ENCODE measurements at places on chromosomes 3 and 15.

DNA sequence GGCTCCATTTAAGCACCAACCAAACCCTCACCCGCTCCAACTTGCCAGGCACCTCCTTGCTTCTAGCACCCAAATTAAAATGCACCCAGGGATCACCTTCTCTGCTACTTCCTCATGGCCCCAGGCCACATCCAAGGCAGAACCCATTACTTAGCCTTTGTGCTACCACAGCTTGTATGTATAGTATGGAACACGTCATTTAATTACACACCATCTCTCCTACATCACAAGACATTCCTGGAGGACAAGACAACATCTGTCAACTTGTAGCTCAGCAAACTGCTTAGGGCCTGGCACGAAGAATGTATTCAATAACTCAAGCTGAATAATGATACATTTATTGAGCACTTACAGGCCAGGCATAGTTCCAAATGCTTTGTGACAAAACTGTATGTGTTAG, 23.3 kb downstream of the ZDHHC3 start:
- DNase-seq = no peak

GRCh38 chr3:119831941-119832371, 50.1 kb downstream of the NR1I2 start:
- peak; percentile 58 for DNase-seq

- peak; percentile 93 for DNase-seq
Measured at GRCh38 chr3:111803123-111803593, 55.9 kb upstream of the PHLDB2 start.

DNA sequence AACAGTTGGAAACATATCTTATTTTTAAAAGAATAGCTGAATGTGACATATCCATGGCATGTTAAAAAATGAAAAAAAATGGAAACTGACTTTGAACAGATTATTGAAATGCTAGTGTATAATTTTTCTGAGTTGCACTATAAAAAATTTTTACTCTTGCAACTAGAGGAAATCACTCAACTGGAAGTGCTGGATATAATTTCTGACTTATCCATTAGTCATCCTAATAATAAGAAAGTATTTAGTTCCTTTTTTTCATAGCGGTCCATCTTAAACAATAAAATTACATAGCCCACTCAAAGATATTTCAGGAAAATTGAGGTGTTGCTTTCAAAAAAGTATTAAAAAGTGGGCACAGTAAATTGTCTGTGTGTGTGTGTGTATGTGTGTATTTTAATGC, 80.7 kb downstream of the MBNL1 start:
- no peak for DNase-seq

GRCh38 chr3:115396801-115397200, 226.5 kb upstream of the GAP43 start:
- no peak for DNase-seq
